ENCODE measurements at places on chromosomes 13 and 19.
A peak's percentile ranks its signal among the peaks of the same experiment; 100 is the strongest.

- DNase-seq = no peak
Measured at GRCh38 chr19:690203-690602, 5.0 kb downstream of the PRSS57 start.

- DNase-seq = no peak
Measured at GRCh38 chr13:44160591-44161191, 212.9 kb upstream of the SERP2 start.

DNA sequence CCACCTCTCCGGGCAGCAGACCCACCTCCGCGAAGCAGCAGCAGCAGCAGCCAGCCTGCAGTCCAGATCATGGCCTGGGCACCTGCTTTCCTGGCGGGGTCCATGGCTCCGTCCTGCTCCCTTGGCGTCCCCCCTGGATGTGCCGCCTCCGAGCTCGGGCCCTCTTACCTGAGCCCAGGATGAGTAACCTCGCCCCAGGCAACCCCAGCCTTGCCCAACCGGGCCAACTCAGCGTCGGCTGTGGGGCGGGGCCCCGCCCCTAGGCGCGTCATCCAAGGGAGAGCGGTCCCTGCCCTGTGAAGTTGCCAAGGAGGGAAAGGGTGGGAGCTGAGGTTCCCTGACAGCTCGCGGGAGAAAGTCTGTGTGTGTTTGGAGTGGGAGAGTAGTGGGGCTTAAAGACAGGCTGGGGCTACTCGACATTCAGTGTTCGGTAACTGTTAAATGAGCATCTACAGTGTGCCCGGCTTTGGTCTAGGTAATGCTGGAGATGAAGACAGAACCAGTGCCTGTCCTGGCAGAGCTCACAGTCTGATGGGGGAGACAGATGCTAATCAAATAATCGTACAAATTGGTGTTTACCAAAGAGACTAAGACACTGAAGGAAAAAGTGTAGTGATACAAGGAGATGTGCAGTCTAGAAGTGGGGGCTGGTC is at the start of gene LYPD3:
TSS of gene LYPD3 (minus strand) at position 141 of the 653 bp plus-strand sequence. CDS start at position 104, 37 bp downstream.
- DNase-seq = peak; percentile 71

DNA sequence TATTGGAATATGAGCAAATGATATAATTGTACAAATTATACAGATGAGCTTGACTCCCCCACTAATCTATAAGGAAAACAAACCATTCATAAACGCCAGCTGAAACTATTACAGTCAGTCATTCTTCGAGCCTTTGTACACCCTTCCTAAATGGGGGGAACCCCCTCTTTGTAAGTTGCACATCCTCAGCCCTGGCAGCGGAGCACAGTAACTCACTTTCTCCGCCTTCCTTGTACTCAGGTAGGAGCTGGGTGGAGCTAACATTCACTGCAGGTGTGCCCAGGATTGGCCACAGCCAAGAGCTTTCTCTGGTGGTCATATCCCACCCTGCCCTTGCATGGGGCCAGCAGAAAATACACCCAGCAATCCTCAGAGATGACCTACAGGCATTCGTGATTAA is 28.6 kb downstream of the PIN1 start:
- DNase-seq = no peak

- no peak for DNase-seq
Measured at GRCh38 chr19:8456064-8456463, 11.3 kb downstream of the HNRNPM start.

- no peak for DNase-seq
Measured at GRCh38 chr13:92530364-92530763, 696.2 kb upstream of the GPC6 start.

- no peak for DNase-seq
Measured at GRCh38 chr19:50542943-50543342, 25.3 kb downstream of the LRRC4B start.

DNA sequence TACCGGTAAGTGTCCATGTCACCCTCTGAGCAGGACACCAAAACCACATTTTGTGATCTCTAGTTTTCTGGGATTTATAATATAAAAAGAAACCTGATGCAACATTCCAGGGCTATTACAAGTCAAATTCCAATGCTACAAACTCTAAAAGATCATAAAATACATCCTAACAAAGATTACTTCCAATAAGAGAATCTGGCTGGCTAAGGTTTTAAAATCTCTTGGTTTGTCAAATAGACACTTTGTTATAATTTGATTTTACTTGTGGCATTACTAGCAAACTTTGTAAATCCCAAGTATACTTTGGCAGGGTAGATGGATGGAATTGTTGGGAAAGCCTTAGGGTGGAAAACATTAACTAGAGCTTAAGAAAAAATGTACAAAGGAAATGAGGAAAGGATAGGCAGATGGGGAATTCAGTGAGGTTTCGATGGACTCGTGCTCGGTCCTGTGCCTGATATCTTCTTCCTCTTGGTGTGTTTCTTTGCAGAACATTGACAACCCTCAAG is 74.0 kb upstream of the POMP start:
- DNase-seq = no peak

GRCh38 chr19:1284293-1284978 is 1.2 kb upstream of the EFNA2 start:
- DNase-seq = no peak

GRCh38 chr13:85771856-85772255 is 27.4 kb downstream of the SLITRK6 start:
- no peak for DNase-seq

- DNase-seq = no peak
Measured at GRCh38 chr19:12574036-12574435, 22.8 kb upstream of the ZNF564 start.

GRCh38 chr19:10334588-10335351 is 1.4 kb upstream of the RAVER1 start:
- peak; percentile 93 for DNase-seq

DNA sequence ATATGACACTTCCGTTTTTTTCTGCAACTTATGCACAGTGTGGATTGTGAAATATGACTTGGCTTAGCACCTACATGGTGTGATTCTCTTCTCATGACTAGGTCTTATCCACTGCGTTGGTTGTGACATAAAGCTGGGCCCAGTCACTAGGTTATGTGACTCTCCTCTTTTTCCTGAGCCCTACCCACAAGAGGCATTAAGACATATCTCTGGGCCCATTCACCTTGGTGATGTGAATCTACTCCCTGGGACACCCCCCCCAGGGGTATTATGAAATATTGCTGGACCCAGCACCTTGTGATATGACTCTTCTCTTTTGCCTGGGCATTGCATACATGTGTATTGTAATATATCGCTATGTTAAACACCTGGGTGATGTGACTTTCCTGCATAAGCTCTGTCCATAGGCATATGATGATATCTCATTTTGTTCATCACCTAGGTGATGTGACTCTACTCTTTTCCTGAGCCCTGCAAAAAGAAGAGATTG is 85.8 kb upstream of the ZNF43 start:
- DNase-seq = no peak

DNA sequence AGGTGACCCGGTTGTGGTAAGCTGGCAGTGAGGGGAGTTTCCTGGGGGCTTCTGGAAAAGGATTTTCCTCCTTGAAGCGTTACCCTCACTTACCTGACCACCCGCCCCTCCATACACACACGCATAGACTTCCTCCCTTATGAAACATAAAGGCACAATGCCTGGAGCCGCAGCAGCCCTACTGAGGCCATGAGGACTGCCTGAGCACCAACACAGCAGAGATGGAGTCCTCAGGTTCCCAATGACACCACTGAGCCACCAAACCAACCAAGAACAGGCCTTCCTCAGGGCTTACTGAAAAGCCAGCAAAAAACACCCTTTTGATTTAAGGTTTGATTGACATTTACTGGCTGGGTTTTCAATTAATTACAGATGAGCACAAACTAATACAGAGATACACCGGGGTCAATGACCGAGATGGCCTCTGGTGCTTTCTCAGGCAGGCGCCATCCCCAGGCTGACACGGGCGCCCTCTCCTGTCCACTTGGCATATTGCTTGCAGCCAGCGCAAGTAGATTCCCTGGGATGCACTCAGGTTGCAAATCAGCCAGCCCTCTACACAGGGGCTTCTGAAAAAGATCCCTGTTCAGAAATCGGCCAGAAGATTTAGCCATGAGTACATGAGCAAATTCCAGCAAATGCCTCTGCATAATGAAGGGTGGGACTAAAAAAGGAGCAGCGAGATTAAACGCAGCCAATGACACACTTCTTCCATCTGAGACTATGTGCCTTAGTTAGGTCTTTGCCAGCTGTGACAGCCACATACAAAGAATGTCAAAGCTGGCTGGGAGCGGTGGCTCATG is 14.8 kb downstream of the OPA3 start:
- DNase-seq = peak; percentile 24

All from HCT116 (cell line).